ENCODE measurements at places on chromosomes 7 and 10. TPM values are rescaled to one million over a fixed set of nuclear protein-coding genes. Genes with fewer than 3 reads are reported as not detected.

GRCh38 chr10:60536529-60537114, 146.9 kb upstream of the ANK3 start:
- no peaks in the 10 kb centered on the region for H3K36me3 ChIP-seq
- no peak overlapping the region for H3K27ac ChIP-seq
- no peak overlapping the region for H3K4me3 ChIP-seq
- no peaks in the 10 kb centered on the region for H3K4me1 ChIP-seq
- no peak for DNase-seq
- 0 out of 2 replicates have a peak, but pooled peaks cover 2% of the 10 kb centered on the region for H3K27me3 ChIP-seq

- no peak for DNase-seq
- H3K27ac ChIP-seq = no peak overlapping the region
- no peak overlapping the region for H3K4me3 ChIP-seq
- H3K36me3 ChIP-seq = no peaks in the 10 kb centered on the region
Measured at GRCh38 chr7:101940830-101941229, 123.4 kb downstream of the CUX1 start.

- no peak overlapping the region for H3K27ac ChIP-seq
- no peaks in the 10 kb centered on the region for H3K36me3 ChIP-seq
- H3K4me1 ChIP-seq = peaks cover 8% of the 10 kb centered on the region
- DNase-seq = no peak
- no peak overlapping the region for H3K4me3 ChIP-seq
Measured at GRCh38 chr7:27885652-27886051, 145.7 kb downstream of the TAX1BP1 start.

Gene SLC18A3
- total RNA-seq = not detected

Gene GOT1
- 36.4 TPM for total RNA-seq
